Sigmoid colon (tissue), 7 donors: ENCODE measurements at places on chromosomes 4 and X. TPM values are rescaled to one million over a fixed set of nuclear protein-coding genes. Genes with fewer than 3 reads are reported as not detected.

GRCh38 chr4:74578329-74578728 is 133.4 kb downstream of the AREG start:
- no peaks in the 10 kb centered on the region for H3K27me3 ChIP-seq
- no peaks in the 10 kb centered on the region for H3K36me3 ChIP-seq
- no peaks in the 10 kb centered on the region for H3K4me1 ChIP-seq
- no peak overlapping the region for H3K4me3 ChIP-seq

DNA sequence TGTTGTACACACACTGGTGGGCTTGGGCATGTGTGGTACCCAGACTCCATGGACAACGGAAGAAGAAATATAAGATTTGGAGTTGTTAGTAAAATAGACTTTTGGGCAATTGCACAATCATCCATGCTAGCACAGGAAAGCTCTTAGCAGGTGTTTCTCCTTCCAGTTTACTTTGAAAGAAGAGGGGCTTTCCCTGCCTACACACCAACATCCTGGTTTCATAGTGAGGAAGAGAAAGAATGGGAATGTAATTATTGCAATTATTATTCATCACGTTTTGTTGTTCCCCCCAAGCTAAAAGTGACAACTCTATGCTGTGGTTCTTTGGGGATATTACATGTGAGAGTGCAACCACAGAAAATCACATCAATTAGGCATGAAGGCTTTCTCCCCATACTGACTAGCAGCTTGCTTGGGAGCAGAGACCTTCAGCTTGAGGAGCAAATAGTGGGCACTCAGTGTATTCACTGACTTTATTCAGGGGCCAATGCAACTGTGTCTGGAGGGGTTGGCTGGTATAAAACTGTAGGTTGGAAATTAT is 57.2 kb upstream of the PUDP start:
- H3K4me3 ChIP-seq: no peak overlapping the region
- no peaks in the 10 kb centered on the region for H3K27me3 ChIP-seq

The TKTL2 gene
- total RNA-seq: not detected

The DGKK gene
- total RNA-seq: not detected

The MAP3K15 gene
- not detected for total RNA-seq

The KLHL5 gene
- total RNA-seq: 88.5 TPM

The MPC1L gene
- total RNA-seq: not detected
